ENCODE measurements at places on chromosomes 2 and 18. TPM values are rescaled to one million over a fixed set of nuclear protein-coding genes. Genes with fewer than 3 reads are reported as not detected.

Gene COBLL1
- 0.18 TPM for polyA plus RNA-seq

Gene RSAD2
- 12.6 TPM for polyA plus RNA-seq

GRCh38 chr18:10682368-10682714 is 156.5 kb downstream of the NAPG start:
- DNase-seq, result no peak
- no peak overlapping the region for H3K27ac ChIP-seq
- H3K4me1 ChIP-seq, result no peaks in the 10 kb centered on the region
- no peak overlapping the region for H3K4me3 ChIP-seq
- H3K27me3 ChIP-seq, result no peaks in the 10 kb centered on the region
- H3K36me3 ChIP-seq, result no peaks in the 10 kb centered on the region

DNA sequence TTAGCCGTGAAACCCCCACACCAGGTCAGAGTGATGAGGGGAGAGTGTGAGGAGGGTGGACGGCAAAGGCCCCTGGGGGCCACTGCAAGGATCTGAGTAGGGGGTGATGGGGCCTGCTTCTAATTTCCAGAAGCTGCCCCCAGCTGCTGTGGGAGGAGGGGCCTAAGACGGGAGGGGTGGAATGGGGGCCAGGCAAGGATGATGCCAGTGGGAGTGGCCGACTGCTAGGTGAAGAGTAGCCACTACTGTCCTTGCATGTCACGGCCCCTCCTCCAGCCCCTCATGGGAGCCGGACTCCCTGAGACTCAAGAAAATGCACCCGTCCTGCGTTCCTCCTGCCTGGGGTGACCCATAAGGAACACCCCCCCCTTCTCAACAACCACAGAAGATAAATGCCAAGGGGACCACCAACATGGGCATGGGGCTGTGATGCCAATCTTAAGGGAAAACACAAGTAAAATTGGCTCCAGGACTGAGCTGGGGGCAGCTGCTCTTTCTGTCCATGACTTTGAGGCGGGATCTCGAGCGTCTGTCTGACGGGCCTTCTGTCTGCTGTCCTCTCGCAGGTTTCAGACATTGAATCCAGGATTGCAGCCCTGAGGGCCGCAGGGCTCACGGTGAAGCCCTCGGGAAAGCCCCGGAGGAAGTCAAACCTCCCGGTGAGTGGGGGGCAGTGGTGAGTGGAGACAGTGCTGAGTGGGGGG is 24.2 kb upstream of the PRLH start:
- no peaks in the 10 kb centered on the region for H3K4me1 ChIP-seq
- peaks cover 2% of the 10 kb centered on the region for H3K27me3 ChIP-seq
- H3K36me3 ChIP-seq, result no peaks in the 10 kb centered on the region
- no peak for DNase-seq
- no peak overlapping the region for H3K4me3 ChIP-seq
- no peak overlapping the region for H3K27ac ChIP-seq

DNA sequence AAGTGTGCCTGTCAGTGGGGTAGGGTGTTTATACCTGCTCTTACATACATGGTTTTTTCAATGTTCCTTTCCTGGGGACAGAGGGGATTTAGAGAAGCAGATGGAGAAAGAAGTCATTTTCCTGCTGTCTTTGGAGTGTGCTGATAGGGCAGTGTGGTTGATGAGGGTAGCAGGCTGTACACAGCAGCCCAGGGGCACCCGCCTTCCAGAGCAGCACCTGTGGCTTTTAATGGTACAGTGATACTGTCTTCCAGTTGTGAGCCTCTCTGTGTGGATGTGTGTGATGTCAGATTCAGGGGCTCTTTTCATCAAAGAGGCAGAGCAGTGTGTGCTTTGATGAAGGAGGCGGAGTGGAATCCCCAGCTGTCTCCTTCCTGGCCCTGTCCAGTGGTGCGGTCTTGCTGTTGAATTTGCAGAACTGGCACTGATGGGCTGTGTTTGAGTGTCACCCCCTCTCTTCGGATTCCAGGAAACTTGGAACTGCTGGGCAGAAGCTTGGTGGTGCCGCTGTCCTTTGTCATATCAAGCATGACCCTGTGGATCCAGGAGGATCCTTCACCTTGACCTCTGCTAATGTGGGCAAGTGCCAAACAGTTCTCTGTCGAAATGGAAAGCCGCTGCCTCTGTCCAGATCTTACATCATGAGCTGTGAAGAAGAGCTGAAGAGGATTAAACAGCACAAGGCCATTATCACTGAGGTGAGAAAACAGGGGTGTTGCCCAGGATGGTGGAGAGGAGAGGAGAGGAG is 259.8 kb downstream of the PHLPP1 start:
- no peak overlapping the region for H3K4me3 ChIP-seq
- H3K4me1 ChIP-seq, result peaks cover 33% of the 10 kb centered on the region
- no peak overlapping the region for H3K27ac ChIP-seq
- H3K27me3 ChIP-seq, result no peaks in the 10 kb centered on the region

DNA sequence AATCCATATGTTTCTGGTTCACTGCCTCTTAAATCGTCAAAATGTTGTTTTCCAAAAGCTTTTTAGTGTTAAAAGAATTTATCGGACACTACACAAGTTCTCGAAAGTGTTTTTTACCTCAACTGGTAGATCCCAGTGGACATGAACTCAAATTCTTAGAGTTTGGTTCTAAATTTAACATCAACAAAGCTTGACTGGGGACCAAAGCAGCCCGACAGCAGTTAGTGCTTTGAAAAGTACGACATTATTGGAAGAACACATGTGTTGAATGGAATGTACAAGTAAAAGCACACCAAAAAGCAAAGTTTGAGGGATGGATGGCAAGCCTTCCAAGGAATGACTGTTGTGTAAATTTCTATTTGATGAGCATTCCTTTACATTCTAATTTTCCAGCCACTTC is 803.9 kb upstream of the POU3F3 start:
- no peaks in the 10 kb centered on the region for H3K36me3 ChIP-seq
- H3K27ac ChIP-seq, result no peak overlapping the region
- no peak for DNase-seq
- H3K27me3 ChIP-seq, result no peaks in the 10 kb centered on the region
- no peaks in the 10 kb centered on the region for H3K4me1 ChIP-seq

DNA sequence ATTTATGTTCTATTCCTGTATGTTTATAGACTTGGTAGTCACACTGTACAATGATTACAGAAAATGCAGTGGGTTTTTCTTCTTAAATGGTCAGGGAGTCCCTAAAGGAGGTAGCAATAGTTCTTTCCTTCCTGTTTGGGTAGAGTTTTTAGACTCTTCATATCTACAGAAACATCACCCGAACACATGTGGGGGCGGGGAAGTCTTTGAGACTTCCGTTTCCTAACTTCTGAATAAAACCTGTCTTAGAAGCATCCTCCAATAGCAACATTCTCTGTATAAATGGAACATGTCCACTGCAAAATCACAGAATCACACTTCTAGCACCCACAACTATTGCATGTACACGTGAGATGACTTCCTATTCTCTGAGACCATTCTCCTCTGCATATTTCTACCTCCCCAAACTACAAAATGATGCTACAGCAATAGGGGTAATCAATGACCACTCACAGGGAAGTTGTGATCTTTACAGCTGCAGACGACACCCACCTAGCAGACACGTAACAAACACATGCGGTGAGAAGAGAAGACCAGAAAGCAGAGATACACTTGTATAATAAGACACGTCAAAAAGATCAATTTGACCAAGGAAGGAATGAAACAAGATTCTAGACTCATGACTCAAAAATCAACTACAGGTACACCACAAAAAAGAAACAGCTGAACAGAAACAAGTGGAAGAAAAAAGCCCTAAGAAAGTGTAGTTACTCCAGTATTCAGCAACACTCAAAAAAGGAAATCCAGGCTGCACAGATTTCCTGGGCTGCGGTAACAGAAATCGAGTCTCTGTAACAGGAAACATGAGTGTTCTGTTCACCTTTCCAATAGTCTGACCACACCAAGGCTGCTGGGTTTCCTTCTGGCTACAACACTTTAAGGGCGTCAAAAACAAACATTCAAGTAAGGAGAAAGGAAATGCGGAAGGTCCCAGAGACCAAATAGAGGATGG is 120.4 kb downstream of the ZNF516 start:
- H3K36me3 ChIP-seq, result peaks cover 95% of the 10 kb centered on the region
- peak overlapping the region; percentile 28 for H3K27ac ChIP-seq
- no peak for DNase-seq
- H3K4me3 ChIP-seq, result no peak overlapping the region
- peaks cover 26% of the 10 kb centered on the region for H3K4me1 ChIP-seq

GRCh38 chr2:69211048-69211447 is 176.0 kb downstream of the GFPT1 start:
- no peak overlapping the region for H3K27ac ChIP-seq
- H3K4me1 ChIP-seq, result peaks cover 11% of the 10 kb centered on the region
- no peak for DNase-seq
- no peak overlapping the region for H3K4me3 ChIP-seq
- H3K27me3 ChIP-seq, result no peaks in the 10 kb centered on the region

- H3K27ac ChIP-seq, result no peak overlapping the region
- H3K4me1 ChIP-seq, result no peaks in the 10 kb centered on the region
- no peaks in the 10 kb centered on the region for H3K36me3 ChIP-seq
- DNase-seq, result no peak
- H3K4me3 ChIP-seq, result no peak overlapping the region
These were observed 134.9 kb downstream of the PTH2R start for GRCh38 chr2:208541461-208541988.

DNA sequence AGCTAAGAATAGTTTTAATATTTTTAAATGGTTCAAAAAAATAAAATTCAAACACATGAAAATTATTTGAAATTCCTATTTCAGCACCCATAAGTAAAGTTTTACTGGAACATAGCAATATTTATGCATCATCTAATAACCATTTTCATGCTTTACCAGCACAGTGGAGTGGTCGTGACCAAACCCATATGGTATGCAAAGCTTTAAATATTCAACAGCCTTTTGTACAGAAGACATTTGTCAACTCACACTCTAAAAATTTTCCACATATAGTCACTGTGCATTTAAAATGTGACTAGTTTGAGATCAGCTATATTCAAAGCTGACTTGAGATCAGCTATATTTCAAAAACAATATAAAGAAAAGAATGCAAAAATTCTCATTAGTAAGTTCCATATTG is 46.2 kb downstream of the PUM2 start:
- peaks cover 81% of the 10 kb centered on the region for H3K36me3 ChIP-seq
- no peaks in the 10 kb centered on the region for H3K4me1 ChIP-seq
- H3K27me3 ChIP-seq, result no peaks in the 10 kb centered on the region
- no peak overlapping the region for H3K4me3 ChIP-seq
- no peak for DNase-seq
- H3K27ac ChIP-seq, result no peak overlapping the region

- peaks cover 5% of the 10 kb centered on the region for H3K4me1 ChIP-seq
- H3K36me3 ChIP-seq, result no peaks in the 10 kb centered on the region
- H3K4me3 ChIP-seq, result peak overlapping the region; percentile 4
- H3K27me3 ChIP-seq, result no peaks in the 10 kb centered on the region
These were observed 167.2 kb downstream of the TCF4 start for GRCh38 chr18:55420665-55421307.

GRCh38 chr18:28854964-28855363 is 678.0 kb upstream of the CDH2 start:
- H3K27ac ChIP-seq, result no peak overlapping the region
- no peaks in the 10 kb centered on the region for H3K36me3 ChIP-seq
- no peaks in the 10 kb centered on the region for H3K27me3 ChIP-seq
- no peak for DNase-seq
- H3K4me3 ChIP-seq, result no peak overlapping the region

GRCh38 chr2:42888321-42889245 is 96.2 kb upstream of the HAAO start:
- no peak overlapping the region for H3K27ac ChIP-seq
- H3K36me3 ChIP-seq, result no peaks in the 10 kb centered on the region
- no peak overlapping the region for H3K4me3 ChIP-seq
- no peaks in the 10 kb centered on the region for H3K4me1 ChIP-seq
- DNase-seq, result no peak
- H3K27me3 ChIP-seq, result no peaks in the 10 kb centered on the region

DNA sequence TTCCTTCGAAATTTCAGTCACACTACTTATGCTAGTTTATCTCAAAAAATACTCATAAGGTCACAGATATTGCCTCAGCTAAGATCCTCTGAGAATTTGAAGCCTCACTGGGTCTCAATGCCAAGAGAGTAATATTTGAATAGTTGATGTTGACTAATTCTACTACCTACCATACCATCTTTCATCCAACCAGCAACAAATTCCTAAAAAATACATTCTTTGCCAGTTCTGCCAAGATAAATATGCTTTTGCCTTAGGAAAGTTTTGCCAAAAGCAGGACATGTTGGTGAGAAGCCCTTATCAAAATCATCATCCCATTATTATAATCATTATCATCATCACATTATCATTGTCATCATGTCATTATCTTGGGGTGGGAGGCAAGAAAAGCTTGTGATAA is 544.6 kb upstream of the ZEB2 start:
- H3K27me3 ChIP-seq, result no peaks in the 10 kb centered on the region
- no peak overlapping the region for H3K4me3 ChIP-seq
- no peaks in the 10 kb centered on the region for H3K36me3 ChIP-seq
- no peak for DNase-seq
- no peak overlapping the region for H3K27ac ChIP-seq

DNA sequence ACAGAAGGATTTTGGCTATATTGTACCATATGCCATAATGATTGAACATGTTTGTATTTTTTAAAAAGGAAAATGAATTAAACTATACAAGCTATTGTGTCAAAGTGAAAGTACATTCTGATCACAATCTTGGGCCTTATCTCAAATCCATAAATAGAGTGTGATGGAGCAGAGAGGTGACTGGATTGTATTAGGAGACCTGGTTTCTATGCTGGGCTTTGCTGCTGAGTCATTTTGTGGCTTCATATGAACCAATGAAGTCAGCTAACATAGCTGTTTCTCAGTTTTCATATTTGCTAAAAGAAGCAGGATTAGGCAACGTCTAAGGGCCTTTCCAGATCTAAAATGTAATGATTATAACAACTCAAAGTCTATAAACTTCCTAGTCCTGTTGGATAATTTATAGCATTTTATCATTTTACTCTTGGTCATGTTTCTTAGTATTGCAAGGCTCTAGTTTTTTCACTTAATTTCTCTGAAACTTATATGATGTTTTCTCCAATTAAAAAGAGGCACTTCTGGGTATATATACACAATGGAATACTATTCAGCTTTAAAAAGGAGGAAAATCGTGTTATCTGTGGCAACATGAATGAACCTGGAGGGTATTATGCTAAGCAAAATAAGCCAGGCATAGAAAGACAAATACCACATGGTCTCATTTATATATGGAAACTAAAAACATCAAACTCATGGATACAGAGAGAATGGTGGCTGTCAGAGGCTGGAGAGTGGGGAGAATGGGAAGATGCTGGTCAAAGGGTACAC is 112.3 kb downstream of the MEP1B start:
- H3K36me3 ChIP-seq, result no peaks in the 10 kb centered on the region
- H3K27ac ChIP-seq, result no peak overlapping the region
- no peaks in the 10 kb centered on the region for H3K4me1 ChIP-seq
- H3K4me3 ChIP-seq, result no peak overlapping the region

GRCh38 chr2:101580528-101580927 is 105.6 kb upstream of the RFX8 start:
- no peaks in the 10 kb centered on the region for H3K36me3 ChIP-seq
- H3K4me1 ChIP-seq, result no peaks in the 10 kb centered on the region
- DNase-seq, result no peak
- no peak overlapping the region for H3K27ac ChIP-seq
- H3K27me3 ChIP-seq, result no peaks in the 10 kb centered on the region
